ENCODE measurements at places on chromosomes 12 and 14. TPM values are rescaled to one million over a fixed set of nuclear protein-coding genes. Genes with fewer than 3 reads are reported as not detected.

GRCh38 chr14:50619569-50620141 lies 48.5 kb downstream of the SAV1 start:
- peak; percentile 42 for DNase-seq

- no peak for DNase-seq
These were observed 944 bp upstream of the DHRS7 start for GRCh38 chr14:60166142-60166541.

DNA sequence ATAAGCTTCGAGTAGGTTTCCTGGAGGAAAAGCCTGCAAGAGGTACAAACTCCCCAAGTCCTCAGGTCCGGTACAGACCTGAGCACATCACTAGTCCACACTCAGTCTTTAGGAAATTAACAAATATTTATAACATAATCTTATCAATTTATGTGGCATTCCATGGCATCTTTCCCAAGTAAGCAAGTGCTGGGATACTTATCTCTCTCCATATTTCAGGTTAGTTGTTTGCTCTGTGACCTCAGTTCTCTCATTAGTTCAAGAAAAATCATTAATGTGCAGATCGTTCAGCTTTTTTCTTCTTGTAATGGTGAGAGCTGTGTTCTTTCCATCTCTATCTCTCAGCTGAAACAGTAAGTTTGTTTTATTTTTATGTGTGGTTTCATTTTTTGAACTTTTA lies 34.7 kb downstream of the SPATA7 start:
- DNase-seq, result no peak

DNA sequence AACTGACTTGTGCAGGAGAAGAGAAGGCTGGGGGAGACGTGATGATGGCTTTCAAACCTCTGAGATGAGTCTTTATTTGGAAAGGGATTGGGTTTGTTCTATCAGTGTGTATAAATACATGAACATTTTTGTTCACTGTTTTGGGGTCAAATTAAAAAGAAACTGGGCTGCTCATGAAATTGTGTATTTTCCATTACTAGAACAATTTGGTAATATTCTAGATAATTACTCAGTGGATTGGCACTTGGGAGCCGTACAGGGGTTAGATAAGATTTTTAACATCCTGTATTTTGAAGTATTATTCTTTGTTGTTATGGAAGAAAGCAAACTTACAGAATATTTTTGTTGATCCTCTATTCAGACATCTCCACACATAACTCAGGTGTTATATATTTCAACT lies 340.6 kb downstream of the PRKD1 start:
- DNase-seq, result no peak

Gene TMEM63C
- 0.20 TPM for total RNA-seq

Gene ACACB
- 5.5 TPM for total RNA-seq

DNA sequence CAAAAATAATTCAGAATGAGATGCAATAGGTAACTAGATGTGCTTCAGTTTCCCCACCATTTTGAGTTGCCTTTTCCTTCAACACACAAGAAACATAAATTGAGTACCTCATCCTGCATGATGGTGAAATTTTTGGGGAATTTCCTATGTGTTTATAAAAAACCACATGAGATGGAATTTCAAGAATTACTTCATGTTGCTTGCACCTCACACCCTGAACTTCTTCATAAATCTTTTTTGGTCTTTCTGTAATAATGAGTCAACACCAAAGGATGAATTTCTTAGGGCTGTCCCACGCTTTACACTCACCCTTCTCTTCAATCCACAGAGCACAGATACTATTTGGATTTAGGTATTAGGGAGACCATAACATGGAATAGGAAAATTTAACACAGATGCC lies 22.6 kb upstream of the LUM start:
- DNase-seq, result peak; percentile 84

Gene SERPINA10
- not detected for total RNA-seq

Gene MIPOL1
- 0.12 TPM for total RNA-seq

DNA sequence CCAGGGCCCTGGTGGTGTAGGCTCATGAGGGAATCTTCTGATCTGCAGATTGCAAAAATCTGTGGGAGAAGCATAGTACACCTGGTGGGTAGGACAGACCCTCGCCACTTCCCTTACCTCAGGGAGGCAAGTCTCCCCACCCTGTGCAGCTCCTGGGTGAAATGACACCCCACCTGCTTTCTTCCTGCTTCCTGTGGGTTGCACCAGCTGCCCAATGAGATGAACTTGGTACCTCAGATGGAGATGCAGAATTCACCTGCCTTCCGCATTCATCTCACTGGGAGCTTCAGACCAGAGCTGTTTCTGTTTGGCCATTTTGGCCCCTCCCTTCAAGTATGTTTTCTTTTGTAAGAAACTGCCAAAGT lies 4.7 kb downstream of the CLEC2D start:
- no peak for DNase-seq

DNA sequence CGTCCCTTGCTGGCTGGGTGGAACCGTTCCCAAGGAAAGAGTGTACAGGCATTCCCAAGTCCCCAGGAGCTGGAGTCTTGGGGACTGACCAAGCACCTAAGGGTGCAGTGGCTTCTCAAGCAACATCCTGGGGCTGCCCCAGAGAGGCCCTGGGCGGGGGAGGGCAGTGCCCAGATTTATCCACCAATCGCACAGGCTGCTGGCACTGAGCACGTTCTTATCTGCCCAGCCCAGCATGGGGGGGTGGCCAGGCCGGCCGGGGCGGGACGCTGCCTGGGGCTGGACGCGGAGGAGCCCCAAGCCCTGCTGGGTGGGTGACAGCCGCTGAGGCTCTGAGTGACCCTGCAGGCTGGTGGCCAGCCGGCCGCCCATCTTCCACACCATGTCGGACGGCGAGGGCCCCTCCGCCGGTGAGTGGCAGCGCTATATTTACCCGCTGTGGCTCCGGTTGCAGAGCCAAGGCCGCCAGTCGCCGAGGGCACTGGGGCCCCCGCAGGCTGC lies 53.4 kb downstream of the CYP46A1 start:
- peak; percentile 74 for DNase-seq
